GM12878 (cell line): ENCODE measurements at places on chromosomes 6 and 20. TPM values are rescaled to one million over a fixed set of nuclear protein-coding genes. Genes with fewer than 3 reads are reported as not detected.

AKAP12 gene
- 0.35 and 0.72 TPM in 2 replicates for total RNA-seq

IL22RA2 gene
- total RNA-seq = 0.08 and 0.18 TPM in 2 replicates

TRAPPC3L gene
- total RNA-seq = not detected in 2 replicates

- peaks cover 9% of the 10 kb centered on the region for H3K4me1 ChIP-seq
- H3K4me3 ChIP-seq = no peak overlapping the region
- H3K27me3 ChIP-seq = no peaks in the 10 kb centered on the region
- H3K27ac ChIP-seq = peak overlapping the region; percentile 50
- no peaks in the 10 kb centered on the region for H3K36me3 ChIP-seq
- peak; percentile 30 for DNase-seq
Measured at GRCh38 chr6:144305985-144306384, 20.9 kb downstream of the UTRN start.
